ENCODE measurements at places on chromosomes 7 and 10. TPM values are rescaled to one million over a fixed set of nuclear protein-coding genes. Genes with fewer than 3 reads are reported as not detected.

BTBD16 gene
- polyA plus RNA-seq, result 0.12 TPM

ANK3 gene
- polyA plus RNA-seq, result 3.7 TPM

- no peak for DNase-seq
- H3K27ac ChIP-seq, result no peak overlapping the region
- H3K4me1 ChIP-seq, result no peaks in the 10 kb centered on the region
- no peaks in the 10 kb centered on the region for H3K36me3 ChIP-seq
- no peaks in the 10 kb centered on the region for H3K27me3 ChIP-seq
Measured at GRCh38 chr7:23787272-23787671, 77.3 kb downstream of the STK31 start.

FRMD4A gene
- polyA plus RNA-seq, result 0.49 TPM

DNA sequence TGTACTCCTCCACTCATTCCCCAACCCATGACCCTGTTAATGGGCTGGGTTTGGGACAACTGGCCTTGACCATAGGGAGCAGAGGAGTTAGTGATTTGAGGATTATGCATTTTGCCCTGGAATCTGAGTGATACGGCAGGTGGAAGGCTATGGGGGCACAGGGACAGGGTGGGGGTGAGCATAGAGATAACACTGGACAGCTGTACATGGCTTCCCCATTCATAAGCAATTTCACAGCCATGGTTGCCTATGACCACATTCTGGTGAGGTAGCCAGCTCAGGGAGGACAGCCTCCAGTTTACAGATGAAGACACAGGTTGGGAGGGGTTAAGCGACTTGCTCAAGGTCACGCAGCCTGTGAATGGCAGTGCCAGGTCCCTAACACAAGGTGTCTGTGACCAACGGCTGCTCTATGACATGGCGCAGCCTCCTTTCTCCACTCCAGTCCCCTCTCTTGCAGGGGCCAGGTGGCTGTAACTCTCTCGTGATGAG is 319.5 kb downstream of the PLXNA4 start:
- H3K4me1 ChIP-seq, result no peaks in the 10 kb centered on the region
- H3K4me3 ChIP-seq, result no peak overlapping the region
- H3K36me3 ChIP-seq, result no peaks in the 10 kb centered on the region
- no peak for DNase-seq

GRCh38 chr7:79876848-79877252 is 257.8 kb upstream of the GNAI1 start:
- no peaks in the 10 kb centered on the region for H3K36me3 ChIP-seq
- DNase-seq, result no peak
- no peaks in the 10 kb centered on the region for H3K4me1 ChIP-seq
- no peak overlapping the region for H3K4me3 ChIP-seq

DNA sequence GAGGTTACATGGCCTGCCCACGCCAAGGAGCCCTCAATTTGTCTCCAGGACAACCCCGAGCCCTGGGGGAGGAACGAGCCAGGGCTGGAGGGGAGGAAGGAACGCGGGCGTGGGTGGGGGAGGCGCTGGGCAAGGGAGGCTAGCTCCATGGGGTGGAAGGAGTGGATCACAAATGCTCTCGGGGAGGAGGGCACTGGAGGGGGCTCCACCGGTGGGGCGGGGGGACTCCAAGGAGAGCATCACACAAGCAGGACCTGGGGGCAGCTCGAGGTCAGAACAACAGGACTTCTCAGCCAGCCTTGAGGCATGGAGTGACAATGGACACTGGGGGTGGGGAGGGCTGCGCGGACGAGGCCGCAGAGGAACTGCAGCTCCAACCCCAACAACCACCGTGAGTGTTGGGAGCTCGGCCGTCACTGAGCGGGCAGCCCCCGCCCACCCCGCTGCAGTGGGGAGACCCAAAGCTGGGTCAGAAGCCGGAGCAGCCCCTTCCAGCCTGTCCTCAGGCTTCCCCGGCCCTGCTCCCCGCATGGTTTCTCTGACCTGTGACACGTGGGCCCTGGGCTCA is 41.1 kb downstream of the STK32C start:
- no peak for DNase-seq
- no peak overlapping the region for H3K4me3 ChIP-seq
- H3K4me1 ChIP-seq, result no peaks in the 10 kb centered on the region
- no peaks in the 10 kb centered on the region for H3K36me3 ChIP-seq
- H3K27ac ChIP-seq, result no peak overlapping the region

FZD1 gene
- polyA plus RNA-seq, result not detected

GRCh38 chr10:6002809-6003510 is 25.6 kb upstream of the IL15RA start:
- H3K4me3 ChIP-seq, result peak overlapping the region; percentile 1
- no peak overlapping the region for H3K27ac ChIP-seq
- no peaks in the 10 kb centered on the region for H3K36me3 ChIP-seq

- peaks cover 20% of the 10 kb centered on the region for H3K4me1 ChIP-seq
- DNase-seq, result no peak
- H3K4me3 ChIP-seq, result no peak overlapping the region
- no peaks in the 10 kb centered on the region for H3K27me3 ChIP-seq
Measured at GRCh38 chr10:69628891-69629290, 1.2 kb upstream of the FAM241B start.

AEBP1 gene
- polyA plus RNA-seq, result 0.79 TPM

GRCh38 chr10:125038637-125039036 is 96.7 kb downstream of the ZRANB1 start:
- H3K27ac ChIP-seq, result no peak overlapping the region
- no peaks in the 10 kb centered on the region for H3K27me3 ChIP-seq
- no peaks in the 10 kb centered on the region for H3K36me3 ChIP-seq
- no peaks in the 10 kb centered on the region for H3K4me1 ChIP-seq
- no peak overlapping the region for H3K4me3 ChIP-seq

FAM3C gene
- 4.4 TPM for polyA plus RNA-seq

DNA sequence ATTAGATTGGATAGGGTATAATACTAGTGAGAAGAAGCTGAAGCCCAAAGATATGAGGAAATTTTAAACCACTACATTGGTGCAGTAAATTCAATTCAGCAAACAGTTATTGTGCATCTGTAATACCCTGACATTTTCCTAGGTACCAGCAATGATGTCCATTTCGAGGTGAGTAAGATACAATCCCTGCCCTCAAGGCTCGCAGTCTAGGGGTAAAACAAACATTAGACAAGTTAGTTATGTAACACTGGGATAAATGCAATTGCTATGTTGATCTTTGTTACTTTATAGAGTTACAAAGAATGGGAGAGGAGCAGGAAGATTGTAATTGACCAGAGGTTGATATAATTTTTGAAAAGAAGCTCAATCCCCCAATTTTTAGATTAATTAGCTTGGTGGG is 168.1 kb downstream of the PRKG1 start:
- no peak for DNase-seq
- H3K27me3 ChIP-seq, result no peaks in the 10 kb centered on the region
- H3K4me3 ChIP-seq, result no peak overlapping the region
- no peak overlapping the region for H3K27ac ChIP-seq
- no peaks in the 10 kb centered on the region for H3K36me3 ChIP-seq
- no peaks in the 10 kb centered on the region for H3K4me1 ChIP-seq

DNA sequence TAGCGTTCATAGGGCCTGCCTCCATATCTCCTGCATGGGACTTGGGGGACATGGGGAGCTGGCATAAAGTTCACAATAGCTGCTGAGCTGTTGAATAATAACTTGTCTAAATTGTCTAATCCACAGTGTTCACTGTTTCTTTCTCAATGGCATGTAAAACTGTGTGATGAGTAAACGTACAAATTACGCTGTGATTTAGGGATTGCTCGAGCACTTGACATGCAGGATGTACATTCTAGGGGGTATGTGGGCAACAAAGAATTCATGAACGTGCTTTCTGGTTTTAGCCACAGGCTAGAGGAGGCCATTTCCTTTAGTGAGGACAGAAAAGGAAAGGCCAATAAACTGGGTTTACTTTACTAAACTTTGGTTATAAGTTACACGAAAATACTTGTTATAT is 534.2 kb upstream of the ZWINT start:
- no peak for DNase-seq
- no peaks in the 10 kb centered on the region for H3K4me1 ChIP-seq
- no peak overlapping the region for H3K27ac ChIP-seq
- no peaks in the 10 kb centered on the region for H3K27me3 ChIP-seq

LIPM gene
- not detected for polyA plus RNA-seq

DNA sequence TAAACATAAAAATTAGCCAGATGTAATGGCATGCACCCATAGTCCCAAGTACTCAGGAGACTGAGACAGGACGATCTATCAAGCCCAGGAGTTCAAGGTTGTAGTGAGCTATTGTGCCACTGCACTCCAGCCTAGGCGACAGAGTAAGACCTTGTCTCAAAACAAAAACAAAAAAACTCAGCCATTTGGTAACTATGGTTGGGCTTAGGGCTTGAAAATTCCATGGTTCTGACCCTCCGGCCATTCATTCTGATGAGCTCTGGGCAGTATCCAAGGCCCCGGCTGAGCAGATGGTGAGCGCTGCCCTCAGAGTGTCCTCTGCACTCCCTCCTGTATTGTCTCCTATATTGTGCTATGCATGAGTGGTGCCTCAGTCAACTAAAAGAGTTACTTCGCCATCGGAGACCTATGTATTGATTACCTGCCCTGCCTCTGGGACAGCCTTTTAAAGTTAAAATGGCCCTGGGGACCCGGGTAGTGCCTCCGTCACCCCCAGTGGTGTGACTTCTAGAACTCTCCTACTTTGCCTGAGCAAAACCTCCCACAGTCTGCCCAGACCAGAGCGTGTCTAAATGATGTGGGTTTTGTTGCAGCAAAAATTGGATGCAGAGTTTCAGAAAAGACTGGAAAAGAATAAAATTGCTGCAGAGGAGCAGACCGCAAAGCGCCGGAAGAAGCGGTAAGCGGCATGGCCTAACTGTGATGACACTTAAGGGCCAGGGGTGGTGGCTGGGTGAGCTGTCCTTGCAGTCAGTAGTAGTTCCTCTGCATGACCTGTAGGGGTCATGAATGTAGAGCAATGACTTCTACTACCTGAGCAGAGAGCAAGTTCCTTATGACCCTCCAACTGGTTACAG is 8.1 kb downstream of the PRKRIP1 start:
- H3K27me3 ChIP-seq, result no peaks in the 10 kb centered on the region
- DNase-seq, result peak; percentile 79
- no peaks in the 10 kb centered on the region for H3K4me1 ChIP-seq
- H3K27ac ChIP-seq, result no peak overlapping the region

IDI2 gene
- polyA plus RNA-seq, result not detected

DNA sequence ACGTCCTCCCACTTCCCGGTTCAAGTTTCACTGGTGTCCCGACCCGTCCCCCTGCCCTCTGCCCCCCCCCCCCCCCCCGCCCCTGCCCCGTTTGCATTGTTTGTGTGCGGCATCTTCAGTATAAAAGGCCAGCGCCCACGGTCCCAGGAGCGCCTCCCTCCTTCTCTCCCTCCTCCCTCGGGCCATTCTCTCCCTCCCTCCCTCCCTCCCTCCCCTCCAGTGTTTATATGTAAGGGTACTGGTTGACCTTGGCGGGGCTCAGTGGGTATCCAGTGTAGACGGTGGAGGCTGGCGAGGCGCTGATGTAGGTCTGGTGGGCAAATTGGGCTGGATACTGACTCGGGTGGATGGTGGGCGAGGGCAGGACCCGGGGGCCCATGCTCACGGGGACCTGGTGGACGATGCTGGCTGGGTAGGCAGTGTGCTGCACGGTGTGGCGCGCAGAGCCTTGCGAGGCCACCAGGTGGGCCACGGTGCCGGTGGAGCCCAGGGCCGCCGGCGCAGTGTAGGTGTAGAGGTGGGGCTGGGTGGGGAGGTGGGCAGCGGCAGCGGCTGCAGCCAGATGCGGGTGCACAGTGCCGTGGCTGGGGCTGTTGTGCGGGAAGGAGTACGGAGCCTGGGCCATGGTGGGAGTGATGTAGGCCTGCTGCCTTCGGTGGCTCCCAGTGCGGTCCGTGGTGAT is 49.4 kb downstream of the CLEC2L start:
- no peak for DNase-seq
- H3K27ac ChIP-seq, result no peak overlapping the region
- no peaks in the 10 kb centered on the region for H3K27me3 ChIP-seq
- H3K4me3 ChIP-seq, result no peak overlapping the region
- no peaks in the 10 kb centered on the region for H3K4me1 ChIP-seq
- H3K36me3 ChIP-seq, result peaks cover 5% of the 10 kb centered on the region

DNA sequence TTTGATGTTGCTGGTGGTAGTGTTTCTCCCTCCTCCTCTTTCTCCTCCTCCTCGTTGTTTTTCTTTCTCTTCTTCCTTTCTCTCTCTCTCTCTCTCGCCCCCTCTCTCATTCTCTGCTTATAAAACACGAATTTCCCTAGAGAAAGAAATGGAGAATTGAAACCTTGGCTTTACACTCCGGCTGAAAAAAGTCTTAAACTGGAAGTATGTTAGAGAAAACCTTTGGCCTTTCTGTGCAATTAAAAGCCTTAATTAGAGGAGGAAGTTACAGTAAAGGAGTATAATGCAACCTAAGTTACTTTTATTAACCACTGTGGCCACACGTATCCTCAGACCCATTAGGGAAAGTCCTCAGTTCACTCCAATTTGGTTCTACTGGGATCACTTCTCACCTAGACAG is 501.7 kb upstream of the SORCS1 start:
- no peak overlapping the region for H3K4me3 ChIP-seq
- H3K27me3 ChIP-seq, result no peaks in the 10 kb centered on the region
- no peak overlapping the region for H3K27ac ChIP-seq
- no peak for DNase-seq
- H3K36me3 ChIP-seq, result no peaks in the 10 kb centered on the region
- no peaks in the 10 kb centered on the region for H3K4me1 ChIP-seq

DNA sequence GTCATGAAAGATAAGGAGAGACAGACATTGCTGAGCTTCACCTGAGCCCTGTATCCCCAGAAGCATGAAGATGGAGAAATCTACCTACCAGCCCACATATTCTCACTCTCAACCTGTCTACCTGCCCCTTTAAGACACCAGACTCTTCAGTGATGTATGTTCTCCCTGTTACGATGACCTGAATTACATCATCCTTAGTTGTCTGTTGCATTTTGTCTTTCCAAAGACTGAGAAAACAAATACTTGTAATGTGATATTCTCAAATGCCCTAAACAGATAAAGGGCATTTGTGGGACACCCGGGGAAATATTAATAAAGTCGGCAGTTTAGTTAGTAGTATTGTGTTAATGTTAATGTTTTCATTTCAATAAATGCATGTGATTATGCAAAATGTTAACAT is 305.8 kb upstream of the IGFBP3 start:
- no peak overlapping the region for H3K27ac ChIP-seq
- H3K4me3 ChIP-seq, result no peak overlapping the region
- no peaks in the 10 kb centered on the region for H3K4me1 ChIP-seq
- no peaks in the 10 kb centered on the region for H3K27me3 ChIP-seq
- no peak for DNase-seq

GRCh38 chr7:155603858-155604503 is 40.5 kb upstream of the RBM33 start:
- no peaks in the 10 kb centered on the region for H3K4me1 ChIP-seq
- H3K27me3 ChIP-seq, result peaks cover 2% of the 10 kb centered on the region
- H3K36me3 ChIP-seq, result no peaks in the 10 kb centered on the region
- H3K27ac ChIP-seq, result no peak overlapping the region

GRCh38 chr7:8590791-8591190 is 157.4 kb downstream of the NXPH1 start:
- DNase-seq, result no peak
- no peak overlapping the region for H3K4me3 ChIP-seq
- H3K36me3 ChIP-seq, result no peaks in the 10 kb centered on the region
- H3K27me3 ChIP-seq, result no peaks in the 10 kb centered on the region

Measured in CD4-positive, CD25-positive, alpha-beta regulatory T cell (primary cell).